ENCODE measurements at places on chromosomes 3 and 15.

DNA sequence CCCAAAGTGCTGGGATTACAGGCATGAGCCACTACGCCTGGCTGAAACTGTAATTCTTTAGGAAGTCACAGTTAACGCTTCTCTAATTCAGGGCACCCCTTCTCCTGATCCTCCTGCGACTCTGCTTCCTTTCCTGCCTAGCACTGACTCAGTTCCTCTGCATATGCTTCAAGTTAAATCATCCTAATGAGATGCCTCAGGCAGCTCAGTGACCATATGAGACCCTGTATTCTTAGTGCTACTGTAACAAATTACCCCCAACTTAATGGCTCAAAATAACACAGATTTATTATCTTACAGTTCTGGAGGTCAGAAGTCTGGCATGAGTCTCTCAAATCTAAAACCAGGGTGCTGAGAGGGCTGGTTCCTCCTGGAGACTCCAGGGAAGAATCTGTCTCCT, 271.8 kb upstream of the LYSMD4 start:
- no peak for DNase-seq

DNA sequence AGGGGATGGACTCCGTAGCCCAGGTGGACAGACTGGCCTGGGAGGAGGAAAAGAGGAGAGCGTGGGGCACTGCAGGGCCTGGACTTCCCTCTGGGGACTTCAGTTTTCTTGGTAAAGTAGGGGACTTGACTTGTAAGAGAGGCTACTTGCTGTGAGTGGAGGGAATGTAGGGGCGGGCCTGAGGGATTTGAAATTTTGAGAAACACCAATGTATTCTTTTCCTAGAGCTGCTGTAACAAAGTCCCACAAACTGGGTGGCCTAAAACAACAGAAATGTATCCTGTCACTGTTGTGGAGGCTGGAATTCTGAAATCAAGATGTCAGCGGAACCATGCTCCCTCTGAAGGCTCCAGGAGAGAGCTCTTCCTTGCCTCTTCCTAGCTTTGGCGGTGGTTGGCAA, 5.8 kb upstream of the HEG1 start:
- DNase-seq: no peak

DNA sequence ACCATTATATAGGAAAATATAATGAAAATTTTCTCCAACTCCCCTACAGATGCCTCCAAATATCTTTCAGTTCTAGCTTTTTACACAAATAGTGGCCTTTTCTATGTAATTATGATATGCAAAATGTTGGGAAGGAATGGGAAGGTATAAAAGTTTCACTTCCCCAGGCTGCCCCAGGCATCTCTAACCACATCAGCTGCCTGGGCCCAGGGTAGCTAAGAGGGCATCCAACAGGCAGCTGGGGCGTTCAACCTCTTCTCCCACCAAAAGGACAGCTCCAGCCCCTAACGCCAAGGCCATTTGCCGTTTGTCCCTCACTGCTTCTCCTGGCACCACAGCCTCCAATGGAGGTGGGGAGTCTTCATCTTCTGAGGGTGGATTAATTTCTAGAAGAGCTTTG, 188.1 kb upstream of the TSC22D2 start:
- DNase-seq: no peak

- no peak for DNase-seq
Observed at GRCh38 chr3:127690106-127690505, 17.4 kb downstream of the ABTB1 start.

DNA sequence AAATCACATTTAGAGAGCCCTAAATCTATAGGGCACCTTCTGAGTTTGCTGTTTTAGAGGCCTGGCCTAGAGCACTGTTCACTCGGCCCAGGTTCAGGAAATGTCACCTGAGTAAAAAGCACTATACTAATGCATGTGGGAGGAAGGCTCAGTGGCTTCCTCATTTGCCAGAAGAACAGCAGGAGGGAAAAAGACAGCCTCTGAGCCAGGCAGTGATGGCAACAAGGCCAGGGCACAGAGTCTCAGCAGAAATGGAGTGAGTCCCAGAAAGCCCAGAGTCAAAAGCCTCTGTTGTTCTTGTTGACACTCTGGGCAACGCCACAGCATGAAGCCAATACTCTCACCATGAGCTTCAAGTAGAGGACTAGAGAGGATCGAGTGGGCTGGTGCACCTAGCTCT, 25.9 kb downstream of the LTF start:
- no peak for DNase-seq

DNA sequence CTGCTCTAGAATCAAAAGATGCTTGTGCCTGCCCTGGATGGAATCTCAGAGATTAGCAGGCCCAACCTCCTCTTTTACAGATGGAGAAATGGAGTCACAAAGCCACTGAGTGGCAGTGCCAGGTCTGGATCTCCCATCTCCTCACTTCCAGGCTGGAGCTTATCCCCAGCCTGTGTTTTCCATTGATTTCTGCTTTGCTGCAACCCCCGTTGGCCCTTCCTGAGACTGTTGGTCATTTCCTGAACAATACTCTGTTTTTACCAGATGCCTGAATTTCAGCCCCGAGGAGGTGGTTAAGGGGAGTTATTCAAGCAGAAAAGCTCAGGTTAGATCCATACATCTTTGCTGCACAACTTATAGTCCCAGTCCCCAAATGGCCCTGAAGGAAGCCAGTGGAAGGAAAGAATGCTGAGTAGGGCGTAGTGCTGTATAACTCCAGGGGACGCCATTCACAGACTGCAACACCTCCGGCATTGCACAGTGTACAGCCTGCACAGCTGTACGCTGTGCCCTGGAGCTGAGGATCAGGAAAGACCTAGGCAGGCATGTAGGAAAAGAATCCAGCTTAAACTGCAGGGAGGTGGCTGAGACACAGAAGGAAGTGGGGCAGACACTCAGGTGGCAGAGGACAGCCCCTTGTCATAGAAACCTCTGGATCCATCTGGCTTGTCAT, 77.5 kb downstream of the RPLP1 start:
- no peak for DNase-seq

GRCh38 chr3:112990672-112991602, at the start of gene GTPBP8:
Gene GTPBP8, plus strand, starts transcription at chr3:112990984. Its CDS starts 16 bp downstream, at chr3:112991000.
- peak; percentile 69 for DNase-seq

Data from HuH-7.5 (cell line).